ENCODE measurements at places on chromosomes 12 and 14.

- DNase-seq, result no peak
These were observed 309.3 kb downstream of the ITPR2 start for GRCh38 chr12:26523708-26524150.

- peak; percentile 49 for DNase-seq
These were observed 13.9 kb upstream of the UBC start for GRCh38 chr12:124928095-124928911.

DNA sequence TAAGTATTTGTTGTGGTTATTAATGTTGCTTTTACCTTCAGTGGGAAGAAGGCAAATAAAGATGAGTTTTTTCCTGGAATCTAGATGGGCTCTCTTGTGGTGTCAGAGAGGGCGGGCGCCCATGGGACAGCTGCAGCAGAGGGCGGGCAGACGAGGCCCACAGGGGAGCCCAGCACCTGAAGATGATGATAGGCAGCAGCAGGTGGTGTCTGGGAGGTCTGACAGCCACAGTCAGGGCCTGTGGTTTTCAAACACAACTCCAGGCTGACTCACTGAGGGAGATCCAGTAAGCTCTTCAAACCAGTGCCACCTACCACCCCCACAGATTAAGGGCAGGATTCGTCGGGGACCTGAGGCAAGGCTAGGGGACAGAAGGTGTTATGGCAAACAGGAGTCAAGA is 42.8 kb downstream of the NKX2-1 start:
- DNase-seq, result peak; percentile 30

GRCh38 chr14:75399843-75400775 is 27.7 kb upstream of the JDP2 start:
- DNase-seq, result no peak

DNA sequence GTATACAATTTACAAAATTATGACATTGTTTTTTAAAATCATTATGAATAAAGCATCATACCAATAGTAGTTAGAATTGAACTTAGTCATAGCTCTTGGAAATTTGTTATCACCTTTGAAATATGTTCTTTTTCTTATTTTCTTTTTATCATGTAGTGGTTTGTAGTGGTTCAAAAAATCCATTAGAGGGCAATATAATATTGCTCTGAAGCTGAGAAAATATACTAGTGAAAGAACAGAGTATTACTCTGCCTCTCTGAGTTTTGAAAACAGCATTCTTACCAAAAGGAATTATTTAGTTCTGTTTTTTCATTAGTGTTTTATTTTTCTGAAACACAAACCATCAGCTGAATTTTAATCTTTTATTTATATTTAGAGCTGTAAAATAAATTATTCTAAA is 76.2 kb downstream of the PDZRN4 start:
- DNase-seq, result no peak

DNA sequence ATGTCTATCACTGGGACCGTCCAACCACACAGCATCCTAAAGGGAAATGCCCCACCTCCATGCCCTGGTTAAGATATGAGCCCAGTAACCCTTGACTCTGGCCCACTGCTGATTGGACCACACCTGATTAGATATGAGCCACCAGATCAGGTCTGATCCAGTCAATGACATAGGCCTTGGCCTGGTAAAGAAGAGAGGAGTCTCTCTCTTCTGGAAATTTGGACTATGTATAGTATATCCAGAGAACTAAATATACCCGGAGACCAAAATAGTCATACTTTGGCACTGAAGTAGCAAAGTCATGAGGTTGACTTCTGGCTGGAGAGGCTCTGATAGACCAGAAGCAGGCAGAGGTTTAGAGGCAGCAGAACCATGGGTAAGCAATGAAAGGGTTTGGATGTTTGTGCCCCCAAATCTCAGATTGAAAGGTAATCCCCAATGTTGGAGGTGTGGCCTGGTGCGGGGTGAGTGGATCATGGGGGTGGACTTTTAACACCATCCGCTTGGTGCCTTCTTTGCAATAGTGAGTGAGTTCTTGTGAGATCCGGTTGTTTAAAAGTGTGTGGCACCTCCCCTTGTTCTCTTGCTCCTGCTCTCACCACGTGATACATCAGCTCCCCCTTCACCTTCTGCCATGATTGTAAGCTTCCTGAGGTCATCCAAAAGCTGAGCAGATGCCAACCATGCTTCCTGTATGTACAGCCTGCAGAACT is 68.4 kb downstream of the HSPB8 start:
- DNase-seq, result no peak

DNA sequence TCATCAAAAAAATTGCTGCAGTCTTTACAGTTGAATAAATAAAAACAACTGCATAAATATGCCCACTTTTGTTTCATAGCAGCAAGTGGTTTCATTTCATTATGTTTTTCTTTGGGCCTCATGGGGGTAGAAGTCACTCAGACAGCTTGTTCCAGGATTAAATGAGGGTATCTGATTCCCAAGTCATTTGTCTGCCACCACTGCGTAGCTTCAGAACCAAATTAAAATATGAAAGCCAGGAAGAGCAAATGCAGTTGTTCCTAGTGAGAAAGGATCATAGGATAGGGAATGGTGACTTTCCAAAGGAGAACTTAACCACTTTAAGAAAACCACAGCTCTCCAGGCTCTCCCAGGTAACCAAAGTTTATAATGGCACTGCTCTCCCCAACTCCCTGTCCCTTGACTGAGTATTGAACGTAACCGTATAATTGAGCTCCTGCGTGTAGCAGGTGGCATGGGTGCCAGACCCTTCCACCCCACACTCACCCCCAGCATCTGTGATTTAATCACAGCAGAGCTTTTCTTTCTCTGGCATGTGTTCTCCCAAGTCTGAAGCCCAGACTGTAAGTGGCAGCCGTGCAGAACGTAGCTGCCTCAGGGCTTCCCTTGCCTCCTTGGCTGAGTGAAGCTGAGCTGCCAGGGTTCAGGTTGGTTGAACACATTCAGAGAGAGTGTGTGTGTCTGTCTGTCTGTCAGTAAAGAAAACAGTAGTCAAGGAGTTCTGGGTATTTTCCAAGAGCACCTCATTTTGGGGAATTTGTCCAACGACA is 11.3 kb upstream of the KCNH3 start:
- DNase-seq, result no peak

- DNase-seq, result no peak
These were observed 62.5 kb upstream of the DUSP6 start for GRCh38 chr12:89414851-89415250.

GRCh38 chr12:95762123-95762785 is 28.3 kb downstream of the NTN4 start:
- no peak for DNase-seq

GRCh38 chr12:33649992-33650391 is 210.4 kb upstream of the SYT10 start:
- no peak for DNase-seq

DNA sequence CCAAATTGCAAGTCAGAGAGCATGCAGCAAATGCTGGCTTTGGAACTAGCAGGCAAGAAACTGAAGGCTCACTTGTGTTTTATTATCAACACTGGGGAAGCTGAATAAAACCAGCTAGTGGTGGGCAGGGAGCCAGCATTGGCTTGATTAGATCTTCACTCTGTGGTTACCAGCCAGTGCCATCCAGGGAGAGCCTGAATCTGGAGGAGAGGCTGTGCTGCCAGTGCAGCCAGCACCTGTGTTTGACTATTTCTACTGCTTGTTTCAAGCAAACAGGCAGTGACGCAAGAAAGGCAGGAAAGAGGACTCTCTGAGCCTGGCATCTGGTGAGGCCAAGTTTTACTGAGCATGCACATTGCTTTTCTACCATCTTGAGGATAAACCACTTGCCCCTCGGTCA is 247.0 kb downstream of the PHLDA1 start:
- DNase-seq, result peak; percentile 9

GRCh38 chr12:123767613-123768012 is 5.5 kb downstream of the DNAH10 start:
- DNase-seq, result peak; percentile 57

- no peak for DNase-seq
These were observed 243.1 kb downstream of the C12orf75 start for GRCh38 chr12:105573574-105573973.

DNA sequence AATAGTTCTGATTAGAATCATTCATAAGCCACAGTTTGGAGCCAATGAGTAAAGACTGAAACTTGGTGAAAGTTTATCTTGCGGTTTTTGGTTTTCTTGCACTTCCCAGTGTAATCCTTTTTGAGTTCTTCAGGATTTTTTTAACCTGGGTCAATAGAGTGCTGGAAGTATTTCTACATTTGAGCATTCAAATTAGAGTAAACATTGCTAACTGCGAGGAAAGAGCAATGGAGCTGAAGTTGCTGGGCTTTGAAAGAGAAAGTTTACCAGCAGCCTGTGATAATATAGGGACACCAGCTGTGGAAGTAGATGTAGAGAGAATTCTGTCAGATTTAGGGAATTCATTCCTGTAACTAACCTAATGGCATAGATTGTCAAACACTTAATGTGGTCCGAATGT is 30.3 kb downstream of the ANO6 start:
- no peak for DNase-seq

DNA sequence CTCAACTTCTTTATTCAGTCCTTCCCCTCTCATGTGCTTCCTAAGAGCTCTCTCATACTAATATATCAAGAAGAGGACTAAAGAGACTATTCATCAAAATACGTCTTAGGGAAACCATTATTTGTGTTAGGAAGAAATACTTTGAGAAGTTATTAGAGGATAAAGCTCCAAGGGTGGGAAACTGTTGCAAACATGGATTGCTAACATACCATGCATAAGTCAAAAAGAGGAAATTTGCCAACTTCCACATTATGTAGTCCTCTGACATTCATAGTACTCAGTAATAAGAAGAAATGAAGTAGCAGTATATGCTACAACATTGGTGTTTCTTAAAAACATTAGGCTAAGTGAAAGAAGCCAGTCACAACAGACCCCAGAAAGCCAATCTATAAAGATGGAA is 128.8 kb upstream of the CLEC14A start:
- no peak for DNase-seq

- no peak for DNase-seq
These were observed 22.9 kb upstream of the CCND2 start for GRCh38 chr12:4250691-4251090.

- DNase-seq, result peak; percentile 61
These were observed 2.7 kb downstream of the CMTM5 start for GRCh38 chr14:23379366-23380196.

- DNase-seq, result no peak
These were observed 49.0 kb downstream of the KIF21A start for GRCh38 chr12:39393890-39394289.

DNA sequence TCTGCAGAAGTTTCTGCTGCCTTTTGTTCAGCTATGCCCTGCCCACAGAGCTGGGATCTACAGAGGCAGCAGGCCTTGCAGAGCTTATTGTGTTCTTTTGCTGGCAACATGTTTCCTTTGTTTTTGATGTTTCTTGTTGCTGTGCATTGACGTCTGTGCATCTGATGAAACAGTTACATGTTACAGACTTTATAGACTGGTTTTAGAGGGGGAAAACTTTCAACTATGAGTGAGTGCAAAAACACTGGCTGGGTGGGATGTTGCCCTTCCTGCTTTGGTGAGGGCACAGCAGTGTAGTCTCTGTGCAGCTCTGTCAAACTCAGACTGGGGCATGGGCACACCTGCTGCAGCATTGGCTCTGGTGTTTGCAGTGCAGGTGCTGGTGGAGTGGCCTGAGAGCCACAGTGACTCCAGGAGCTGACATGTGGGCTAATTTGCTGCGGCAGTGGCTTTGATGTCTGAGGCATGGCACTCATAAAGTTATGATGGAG is 26.9 kb downstream of the CLEC6A start:
- DNase-seq, result no peak

- no peak for DNase-seq
These were observed 156.0 kb downstream of the DAD1 start for GRCh38 chr14:22433069-22433468.

GRCh38 chr12:68310370-68310769 is 21.8 kb downstream of the MDM1 start:
- no peak for DNase-seq

- DNase-seq, result no peak
These were observed 9.0 kb downstream of the HOXC12 start for GRCh38 chr12:53963434-53964314.

DNA sequence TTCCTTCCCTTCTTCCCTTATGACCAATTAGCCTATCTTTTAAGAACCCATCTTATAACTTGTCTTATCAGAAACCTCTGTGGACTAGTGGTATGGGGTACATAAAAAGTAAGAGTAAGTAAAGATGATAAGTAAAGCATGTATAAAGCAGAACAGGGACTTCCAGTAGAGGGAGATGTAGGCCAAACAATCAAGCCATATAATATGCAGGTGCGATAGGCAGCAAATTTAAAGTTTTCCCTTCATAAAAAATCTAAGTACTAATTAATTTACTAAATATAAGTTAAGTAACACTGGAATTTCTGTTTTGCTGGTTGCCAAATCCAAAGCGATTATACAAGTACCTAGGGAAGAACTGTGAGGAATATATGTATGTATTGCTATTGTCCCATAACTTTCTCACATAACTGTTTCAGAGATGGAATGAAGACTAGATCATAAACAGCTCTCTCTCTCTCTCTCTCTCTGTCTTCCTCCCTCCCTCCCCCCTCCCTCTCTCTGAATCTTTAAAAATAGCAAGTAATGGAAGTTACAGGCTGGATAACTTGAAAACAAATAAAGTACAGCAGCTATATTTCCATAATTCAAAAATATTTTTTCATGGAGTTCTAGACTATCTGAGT is 25.7 kb downstream of the METTL25 start:
- peak; percentile 3 for DNase-seq

GRCh38 chr12:121511916-121512315 is 68.9 kb downstream of the KDM2B start:
- no peak for DNase-seq

DNA sequence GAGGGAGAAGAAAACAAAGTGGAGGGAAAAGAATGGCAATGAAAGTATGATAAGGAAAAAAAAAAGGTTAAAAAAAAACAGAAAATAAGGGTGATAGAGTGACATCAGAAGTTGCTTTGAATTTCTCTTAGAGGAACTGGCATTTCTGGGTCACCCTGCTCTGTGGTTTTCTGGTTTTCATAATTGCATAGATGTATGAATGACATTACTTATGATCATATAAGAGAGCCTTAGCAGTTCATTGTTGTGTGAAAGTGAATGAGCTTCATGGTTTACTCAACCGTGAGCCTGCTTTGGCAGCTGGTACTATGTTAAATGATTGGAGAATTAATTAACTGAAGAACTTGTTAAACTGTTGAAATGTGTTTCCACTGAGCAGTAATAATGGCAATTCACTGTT is 336.4 kb upstream of the FBXO33 start:
- DNase-seq, result no peak

DNA sequence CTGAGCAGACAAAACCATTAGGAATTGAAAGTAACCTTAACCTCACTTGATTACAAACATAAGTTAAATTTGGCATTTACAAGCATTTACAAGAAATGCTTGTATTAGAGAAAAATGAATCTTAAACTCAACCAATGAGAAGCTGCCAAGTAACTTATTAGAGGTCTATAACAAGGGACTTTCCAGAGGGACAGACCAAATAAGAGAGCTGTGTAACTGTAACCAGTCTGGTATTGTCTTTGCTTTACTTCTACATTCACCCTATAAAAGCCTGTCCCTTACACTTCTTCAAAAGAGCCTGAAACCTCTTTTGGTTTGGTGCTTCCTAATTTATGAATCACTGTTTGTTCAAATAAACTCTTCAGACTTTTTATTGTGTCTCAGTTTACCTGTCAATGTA is 450.0 kb upstream of the FAR2 start:
- no peak for DNase-seq

Data from activated CD4-positive, alpha-beta T cell treated with anti-CD3 and anti-CD28 coated beads, Interleukin-2, amount 50 U/mL, for 16 hours (primary cell).